ENCODE measurements at places on chromosomes 6 and 20. TPM values are rescaled to one million over a fixed set of nuclear protein-coding genes. Genes with fewer than 3 reads are reported as not detected.

The EFCAB8 gene
- total RNA-seq = not detected

The BTNL2 gene
- not detected for total RNA-seq

The TXLNB gene
- total RNA-seq = 9.5 TPM

The VWA7 gene
- 0.64 TPM for total RNA-seq

The MAS1 gene
- total RNA-seq = not detected

The OXT gene
- total RNA-seq = 1.8 TPM

The MLIP gene
- total RNA-seq = 2.7 TPM

The LGSN gene
- not detected for total RNA-seq

DNA sequence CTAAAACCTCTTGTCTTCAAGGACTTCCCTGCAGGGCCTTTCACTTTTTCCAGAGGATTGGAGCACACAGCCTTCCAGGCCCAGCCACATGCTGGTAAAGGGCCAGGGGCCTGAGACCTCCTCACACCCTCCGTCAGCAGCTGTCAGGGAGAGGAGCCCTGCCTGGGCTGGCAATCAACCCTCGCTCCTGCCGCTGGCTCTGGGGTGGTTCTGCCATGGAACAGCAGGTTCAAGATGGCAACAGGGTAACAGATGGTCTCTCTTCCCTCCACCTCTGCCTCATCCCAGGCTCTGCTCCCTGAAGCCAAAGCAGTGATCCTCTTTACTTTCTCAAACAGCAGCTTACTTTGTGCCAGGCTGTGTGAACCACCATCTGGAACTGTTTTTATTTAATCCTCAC, 23.8 kb downstream of the PCNA start:
- H3K27me3 ChIP-seq = no peaks in the 10 kb centered on the region
- H3K4me1 ChIP-seq = no peaks in the 10 kb centered on the region

DNA sequence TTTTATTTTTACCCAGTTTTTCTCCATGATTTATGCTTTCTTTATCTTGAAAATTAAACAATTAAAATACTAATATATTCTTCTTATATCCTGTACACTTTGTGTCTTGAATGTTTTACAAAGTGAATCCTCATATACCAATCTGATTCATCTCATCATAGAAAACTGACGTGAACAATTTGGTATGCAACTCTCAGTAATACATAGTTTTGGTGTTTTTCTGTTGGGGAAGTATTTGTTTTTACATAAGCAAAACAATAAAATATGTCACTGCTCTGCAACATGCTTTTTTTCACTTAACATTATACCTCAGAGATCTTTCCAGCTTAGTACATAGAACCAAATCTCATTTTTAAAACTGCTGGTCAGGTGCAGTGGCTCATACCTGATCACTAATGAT, 14.7 kb downstream of the DNAAF9 start:
- H3K4me1 ChIP-seq = peaks cover 19% of the 10 kb centered on the region
- H3K27me3 ChIP-seq = no peaks in the 10 kb centered on the region
- H3K36me3 ChIP-seq = no peaks in the 10 kb centered on the region
- H3K4me3 ChIP-seq = no peak overlapping the region
- DNase-seq = no peak

GRCh38 chr6:147255948-147256674, 51.9 kb downstream of the STXBP5 start:
- no peak overlapping the region for H3K4me3 ChIP-seq
- H3K36me3 ChIP-seq = peaks cover 5% of the 10 kb centered on the region
- H3K27ac ChIP-seq = no peak overlapping the region
- H3K27me3 ChIP-seq = no peaks in the 10 kb centered on the region
- no peak for DNase-seq

DNA sequence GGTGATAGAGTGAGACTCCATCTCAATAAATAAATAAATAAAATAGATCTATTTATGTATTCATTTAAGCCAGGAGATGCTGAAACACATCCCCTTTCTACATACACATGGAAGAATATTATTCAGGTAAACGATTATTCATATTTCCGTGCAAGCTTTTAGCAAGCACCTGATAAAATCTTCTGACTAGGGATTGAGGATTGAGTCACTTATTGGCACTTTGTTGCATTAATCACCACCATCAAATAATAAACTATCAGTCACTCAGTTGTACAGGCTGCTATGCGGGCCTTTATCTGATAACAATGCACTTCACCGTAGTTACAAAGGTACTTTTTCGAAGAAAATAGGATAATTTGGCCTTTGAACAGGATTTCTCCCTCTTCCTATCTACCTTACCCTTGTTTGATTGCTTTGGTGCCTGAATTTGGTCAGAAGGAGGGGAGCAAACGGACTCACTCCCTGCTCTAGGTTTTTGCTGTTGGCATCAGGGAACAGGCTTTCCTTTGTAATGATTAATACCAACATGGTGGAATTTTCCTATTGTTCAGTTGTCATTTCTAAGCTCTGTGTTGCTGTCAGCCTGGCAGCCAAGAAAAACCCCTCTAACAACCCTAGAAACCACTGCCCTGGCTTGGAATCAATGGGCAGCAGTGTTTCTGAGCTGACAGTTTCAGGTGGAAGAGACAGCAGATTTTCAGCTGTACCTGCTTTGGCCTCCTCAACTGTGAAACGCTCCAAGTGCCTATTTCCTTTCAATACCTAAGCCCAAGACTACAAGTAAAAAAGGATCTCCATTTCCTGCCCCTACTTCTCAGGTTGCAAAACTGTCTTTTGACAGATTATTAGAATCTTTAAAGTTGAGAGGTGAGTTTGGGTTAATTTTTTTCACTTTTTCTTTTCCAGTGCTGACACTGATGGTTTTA, 63.0 kb downstream of the MYB start:
- no peaks in the 10 kb centered on the region for H3K27me3 ChIP-seq
- no peaks in the 10 kb centered on the region for H3K4me1 ChIP-seq
- no peaks in the 10 kb centered on the region for H3K36me3 ChIP-seq
- H3K4me3 ChIP-seq = no peak overlapping the region
- no peak overlapping the region for H3K27ac ChIP-seq

GRCh38 chr6:134756374-134757025, 193.4 kb downstream of the ALDH8A1 start:
- no peaks in the 10 kb centered on the region for H3K4me1 ChIP-seq
- DNase-seq = no peak
- H3K27ac ChIP-seq = no peak overlapping the region
- H3K27me3 ChIP-seq = no peaks in the 10 kb centered on the region
- H3K36me3 ChIP-seq = no peaks in the 10 kb centered on the region

- H3K27ac ChIP-seq = no peak overlapping the region
- no peak overlapping the region for H3K4me3 ChIP-seq
- no peaks in the 10 kb centered on the region for H3K27me3 ChIP-seq
- H3K4me1 ChIP-seq = no peaks in the 10 kb centered on the region
Measured at GRCh38 chr6:33128318-33128717, 52.5 kb downstream of the HLA-DPB1 start.

DNA sequence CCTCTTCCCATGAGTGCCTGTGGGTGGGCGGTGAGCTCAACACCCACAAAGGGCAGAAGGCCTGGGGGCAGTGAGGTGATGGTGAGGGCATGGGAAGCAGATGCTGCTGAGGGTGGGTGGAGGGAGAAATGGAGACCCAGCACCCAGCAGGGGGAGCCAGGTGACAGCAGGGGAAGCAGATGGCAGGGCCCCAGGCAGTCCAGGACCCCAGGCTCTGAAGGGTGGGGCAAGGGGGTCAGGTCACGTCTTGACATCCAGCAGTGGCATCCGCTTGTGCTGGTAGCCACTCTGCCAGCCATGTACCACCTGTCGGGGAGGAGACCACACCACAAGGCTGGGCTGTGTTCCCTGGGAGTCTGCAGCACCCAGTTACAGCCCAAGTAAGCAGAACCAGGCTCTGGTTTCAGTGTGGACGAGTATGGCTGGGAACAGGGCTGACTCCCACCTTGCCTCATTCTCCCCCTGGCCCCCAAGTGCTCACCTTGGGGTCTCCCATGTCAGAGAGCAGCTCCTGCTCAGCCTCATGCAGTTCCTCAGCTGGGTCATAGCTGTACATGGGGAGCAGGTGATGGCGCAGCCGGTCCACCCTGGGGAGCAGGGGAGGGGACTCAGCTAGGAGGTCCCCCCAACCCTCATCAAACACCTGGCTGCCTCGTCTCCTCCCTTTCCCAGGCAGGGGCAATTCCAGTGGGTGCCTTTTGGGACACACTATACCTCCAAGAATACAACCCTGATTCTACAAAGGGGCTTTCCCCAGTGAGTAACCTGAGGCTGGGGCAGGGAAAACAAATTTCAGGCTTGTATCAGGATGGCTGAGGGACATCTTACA, 2.0 kb downstream of the SMIM29 start:
- no peaks in the 10 kb centered on the region for H3K27me3 ChIP-seq
- no peak overlapping the region for H3K4me3 ChIP-seq
- peaks cover 24% of the 10 kb centered on the region for H3K4me1 ChIP-seq
- no peak for DNase-seq

DNA sequence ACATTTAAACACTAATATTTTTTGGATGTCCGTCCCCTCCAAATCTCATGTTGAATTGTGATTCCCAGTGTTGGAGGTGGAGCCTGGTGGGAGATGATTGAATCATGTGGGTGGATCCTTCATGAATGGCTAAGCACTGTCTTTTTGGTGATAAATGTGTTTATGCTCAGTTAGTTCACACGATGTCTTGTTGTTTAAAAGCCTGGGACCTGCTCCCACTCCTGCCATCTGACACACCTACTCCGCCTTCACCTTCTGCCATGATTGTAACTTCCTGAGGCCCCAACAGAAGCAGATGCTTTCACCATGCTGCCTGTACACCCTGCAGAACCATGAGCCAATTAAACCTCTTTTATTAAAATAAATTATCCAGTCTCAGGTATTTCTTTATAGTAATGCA, 114.7 kb downstream of the TNFAIP3 start:
- no peaks in the 10 kb centered on the region for H3K27me3 ChIP-seq
- no peak overlapping the region for H3K27ac ChIP-seq
- no peak for DNase-seq

GRCh38 chr20:40954521-40955165, 74.0 kb upstream of the TOP1 start:
- no peaks in the 10 kb centered on the region for H3K27me3 ChIP-seq
- no peak overlapping the region for H3K4me3 ChIP-seq
- no peaks in the 10 kb centered on the region for H3K36me3 ChIP-seq
- no peak overlapping the region for H3K27ac ChIP-seq
- H3K4me1 ChIP-seq = no peaks in the 10 kb centered on the region

DNA sequence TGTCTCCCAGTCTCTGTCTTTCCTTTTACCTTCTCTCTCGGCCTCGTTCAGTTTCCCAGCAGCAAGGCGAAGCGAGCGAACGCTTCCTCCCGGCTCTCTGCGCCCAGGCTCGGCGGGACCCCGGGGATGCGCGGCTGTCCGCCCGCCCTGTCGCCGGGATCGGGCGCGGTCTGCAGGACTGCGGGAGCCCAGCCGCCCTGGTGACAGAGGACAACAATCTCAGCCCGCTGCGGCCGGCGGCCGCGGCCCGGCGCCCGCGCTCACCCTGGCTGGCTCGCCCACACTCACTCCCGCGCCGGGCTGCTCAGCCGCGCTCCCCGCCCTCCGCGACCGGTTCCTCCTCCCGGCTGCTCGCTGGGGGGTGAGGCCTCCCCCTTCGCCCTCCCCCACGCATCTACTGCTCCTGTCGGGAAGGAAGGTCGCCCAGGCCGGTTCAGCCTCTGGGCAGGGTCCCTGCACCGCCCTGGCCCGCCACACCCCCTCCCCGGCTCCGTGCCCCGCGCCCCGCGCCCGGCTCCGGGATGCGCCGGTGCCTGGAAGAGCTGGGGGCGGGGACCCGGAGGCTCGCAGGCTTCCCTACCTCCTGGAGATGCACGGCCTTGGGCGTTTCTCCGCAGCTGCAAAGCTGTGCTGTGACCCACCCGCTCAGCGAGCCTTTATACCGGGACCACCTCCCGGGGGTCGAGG, 410 bp downstream of the SYNE1 start:
- DNase-seq = peak; percentile 26
- no peak overlapping the region for H3K27ac ChIP-seq
- no peaks in the 10 kb centered on the region for H3K36me3 ChIP-seq
- no peaks in the 10 kb centered on the region for H3K4me1 ChIP-seq

- no peak overlapping the region for H3K4me3 ChIP-seq
- no peak overlapping the region for H3K27ac ChIP-seq
- no peaks in the 10 kb centered on the region for H3K4me1 ChIP-seq
- no peaks in the 10 kb centered on the region for H3K36me3 ChIP-seq
Measured at GRCh38 chr20:16005915-16006493, 567.2 kb downstream of the KIF16B start.

- no peak for DNase-seq
- H3K4me3 ChIP-seq = no peak overlapping the region
- H3K27ac ChIP-seq = no peak overlapping the region
- no peaks in the 10 kb centered on the region for H3K27me3 ChIP-seq
Measured at GRCh38 chr6:150723857-150724256, 124.2 kb downstream of the PLEKHG1 start.

GRCh38 chr6:43092635-43093034, 16.5 kb downstream of the PTK7 start:
- H3K36me3 ChIP-seq = no peaks in the 10 kb centered on the region
- H3K4me3 ChIP-seq = no peak overlapping the region
- no peaks in the 10 kb centered on the region for H3K4me1 ChIP-seq
- DNase-seq = no peak
- no peaks in the 10 kb centered on the region for H3K27me3 ChIP-seq

- no peak overlapping the region for H3K27ac ChIP-seq
- H3K36me3 ChIP-seq = no peaks in the 10 kb centered on the region
- no peak for DNase-seq
- H3K27me3 ChIP-seq = no peaks in the 10 kb centered on the region
- H3K4me1 ChIP-seq = no peaks in the 10 kb centered on the region
Measured at GRCh38 chr6:435441-436307, 44.1 kb downstream of the IRF4 start.

DNA sequence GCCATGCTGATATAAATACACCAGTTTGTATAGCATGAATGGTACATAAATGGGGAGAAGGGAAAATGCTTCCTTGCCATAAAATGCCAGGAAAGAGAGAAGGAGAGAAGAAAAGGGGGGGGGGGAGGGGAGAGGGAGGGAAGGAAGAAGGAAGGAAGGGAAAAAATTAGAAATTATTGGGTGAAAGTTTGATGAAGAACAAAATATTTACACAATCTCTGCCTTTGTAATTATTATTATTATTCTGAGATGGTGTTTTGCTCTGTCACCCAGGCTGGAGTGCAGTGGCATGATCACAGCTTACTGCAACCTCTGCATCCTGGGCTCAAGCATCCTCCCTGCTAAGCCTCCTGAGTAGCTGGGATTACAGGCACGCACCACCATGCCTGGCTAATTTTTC, 10.2 kb upstream of the ZDHHC14 start:
- H3K36me3 ChIP-seq = no peaks in the 10 kb centered on the region
- DNase-seq = no peak
- H3K4me1 ChIP-seq = no peaks in the 10 kb centered on the region
- peaks cover 5% of the 10 kb centered on the region for H3K27me3 ChIP-seq
- H3K27ac ChIP-seq = no peak overlapping the region

DNA sequence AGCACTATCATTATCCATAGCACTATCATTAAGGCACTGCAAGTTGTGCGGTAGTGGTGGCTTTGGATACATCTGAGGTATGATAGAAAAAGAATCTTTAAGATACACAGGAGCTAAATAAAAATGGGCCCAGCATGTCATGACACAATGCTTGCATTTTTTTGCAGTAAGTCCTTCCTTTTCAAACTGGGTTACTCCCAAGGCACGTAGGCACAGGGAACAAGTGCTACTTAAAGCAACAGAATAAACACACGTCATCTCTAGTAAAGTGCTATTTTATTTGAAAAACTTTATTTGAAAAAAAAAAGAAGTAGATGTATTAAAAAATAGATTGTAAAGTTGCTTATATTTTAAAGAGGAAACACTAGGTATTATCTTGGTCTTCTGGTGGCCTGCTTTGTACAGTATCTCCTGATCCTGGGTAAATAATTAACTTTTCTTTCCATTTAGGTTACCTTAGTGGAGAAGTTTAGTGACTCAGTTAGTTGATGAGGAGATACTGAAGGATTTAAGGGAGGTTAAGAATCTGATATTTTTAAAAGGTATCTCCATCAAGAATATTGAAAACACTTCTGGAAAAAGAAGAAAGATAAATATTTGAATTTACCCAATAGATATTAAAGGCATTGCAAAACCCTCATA, 129.6 kb downstream of the EDN1 start:
- no peak overlapping the region for H3K27ac ChIP-seq
- H3K27me3 ChIP-seq = no peaks in the 10 kb centered on the region
- no peak for DNase-seq
- no peaks in the 10 kb centered on the region for H3K36me3 ChIP-seq
- no peaks in the 10 kb centered on the region for H3K4me1 ChIP-seq
